Right ventricle myocardium inferior (tissue), 1 donor: ENCODE measurements at places on chromosomes 11 and 22. TPM values are rescaled to one million over a fixed set of nuclear protein-coding genes. Genes with fewer than 3 reads are reported as not detected.

DNA sequence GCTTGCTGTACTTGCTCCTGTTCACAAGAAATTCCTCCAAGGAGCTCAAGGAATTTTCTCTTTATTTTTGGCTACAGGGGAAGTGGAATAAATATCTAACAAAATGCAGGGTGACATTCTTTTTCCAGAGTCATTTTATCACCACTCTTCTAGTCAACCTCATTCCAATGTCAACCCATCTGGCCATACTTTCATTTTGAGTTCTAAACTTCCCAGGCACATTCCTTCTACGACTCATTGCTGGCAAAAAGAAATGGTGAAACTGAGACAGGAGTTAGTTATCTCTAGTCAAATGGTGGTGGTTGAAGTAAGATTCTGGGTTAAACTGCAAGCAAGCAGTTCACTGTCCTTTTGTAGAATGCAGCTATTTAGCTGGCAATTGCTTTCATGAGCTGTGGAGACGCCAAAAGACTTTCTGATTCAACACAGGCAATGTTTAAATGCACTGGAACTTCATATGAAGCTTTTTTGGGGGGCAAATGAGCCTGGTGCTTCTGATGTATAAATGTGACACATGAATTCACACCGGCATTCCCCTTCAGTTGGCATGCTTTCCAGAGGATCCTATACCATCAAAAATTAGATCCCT, 304.6 kb downstream of the CADM1 start:
- DNase-seq, result no peak

GRCh38 chr11:64245797-64246620, 734 bp downstream of the PPP1R14B start:
- DNase-seq, result peak; percentile 83

DNA sequence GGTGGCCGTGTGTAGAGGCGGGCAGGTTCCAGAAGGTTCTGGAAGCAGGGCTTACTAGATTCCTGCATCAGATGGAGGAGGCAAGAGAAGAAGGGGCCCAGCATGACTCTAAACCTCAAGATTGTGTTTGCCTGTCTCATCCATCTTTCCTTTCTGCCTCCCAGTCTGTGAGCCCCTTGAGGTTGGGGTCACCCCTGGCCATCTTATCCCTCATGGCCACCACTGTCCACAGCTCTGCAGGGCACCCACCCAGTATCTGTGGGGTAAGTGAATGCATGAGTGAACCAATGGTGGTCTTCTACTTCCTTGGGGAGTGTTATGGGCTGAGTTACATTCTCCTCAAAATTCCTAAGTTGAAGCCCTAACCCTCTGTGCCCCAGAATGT, 79.3 kb downstream of the MYEOV start:
- no peak for DNase-seq

DNA sequence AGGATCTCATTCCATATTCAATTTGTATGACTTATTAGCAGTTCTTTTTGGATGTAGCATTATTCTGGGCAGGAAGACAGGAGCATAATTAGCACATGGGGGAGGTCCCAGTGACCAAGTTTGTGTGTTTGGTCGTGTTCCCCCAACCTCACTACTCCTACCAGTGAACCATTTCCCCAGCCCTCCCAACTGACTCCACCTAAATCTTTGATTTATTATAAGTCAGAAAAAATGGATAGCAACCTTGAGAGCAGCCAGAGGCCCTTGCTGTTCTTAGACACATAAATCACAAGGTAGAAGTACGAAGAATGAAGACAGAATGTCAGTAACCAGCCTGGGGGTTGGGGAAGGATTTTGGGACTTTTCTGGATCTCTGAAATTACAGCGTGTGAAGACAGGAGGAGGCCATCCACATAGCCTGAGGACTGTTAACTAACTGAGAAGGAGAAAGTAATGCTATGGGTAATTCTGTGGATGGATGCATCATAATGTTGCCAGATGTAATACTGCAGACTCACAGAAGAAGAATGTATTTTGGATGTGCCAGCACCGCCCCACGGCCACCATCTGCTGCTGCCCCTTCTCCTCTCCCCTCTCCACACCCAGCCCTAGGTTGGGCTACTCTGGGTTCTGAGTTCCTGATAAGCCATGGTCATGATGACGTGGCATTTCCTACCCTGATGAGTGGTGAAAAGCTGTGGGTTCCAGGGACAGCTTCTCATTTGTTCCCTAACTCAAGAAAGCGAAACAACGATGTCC, 124.3 kb upstream of the TTC12 start:
- DNase-seq, result peak; percentile 82

DNA sequence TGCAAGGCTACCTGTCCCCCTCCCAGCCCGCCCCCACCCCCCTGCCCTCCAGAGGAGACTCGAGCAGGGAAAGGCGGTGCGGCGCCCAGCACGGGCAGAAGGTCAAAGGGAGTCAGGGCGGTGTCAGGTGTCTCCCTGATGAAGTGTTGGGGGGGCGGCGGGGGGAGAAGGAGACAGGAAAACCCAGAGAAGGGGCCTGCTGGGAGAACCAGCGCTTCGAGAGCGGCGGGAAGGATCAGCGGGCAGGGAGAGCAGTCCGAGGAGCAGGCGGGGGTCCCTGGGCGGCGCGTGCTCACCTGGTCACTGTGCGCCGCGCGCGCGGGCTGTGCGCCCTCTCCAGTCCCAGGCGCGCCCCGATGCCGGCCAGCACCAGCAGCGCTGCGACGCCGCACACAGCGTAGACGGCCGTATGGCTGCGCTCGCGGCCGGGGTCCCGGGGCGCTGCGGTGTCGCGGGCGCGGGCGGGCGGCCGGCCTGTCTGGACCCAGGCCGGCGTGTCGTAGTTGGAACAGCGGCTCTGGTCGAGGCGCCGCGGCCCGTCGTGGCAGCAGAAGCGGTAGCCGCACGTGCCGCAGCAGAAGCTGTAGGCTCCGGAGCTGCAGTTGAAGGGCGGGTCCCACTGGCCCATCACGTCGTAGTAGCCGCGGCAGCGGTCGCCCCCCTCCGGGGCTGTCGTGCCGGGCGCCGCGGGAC, 886 bp downstream of the SHISA8 start:
- DNase-seq, result no peak

- no peak for DNase-seq
These were observed 92.7 kb downstream of the FDX1 start for GRCh38 chr11:110522471-110522870.

- DNase-seq, result no peak
These were observed 31.9 kb upstream of the FTH1 start for GRCh38 chr11:61999141-61999975.

- DNase-seq, result no peak
These were observed 82.7 kb downstream of the PGR start for GRCh38 chr11:101046947-101047346.

DNA sequence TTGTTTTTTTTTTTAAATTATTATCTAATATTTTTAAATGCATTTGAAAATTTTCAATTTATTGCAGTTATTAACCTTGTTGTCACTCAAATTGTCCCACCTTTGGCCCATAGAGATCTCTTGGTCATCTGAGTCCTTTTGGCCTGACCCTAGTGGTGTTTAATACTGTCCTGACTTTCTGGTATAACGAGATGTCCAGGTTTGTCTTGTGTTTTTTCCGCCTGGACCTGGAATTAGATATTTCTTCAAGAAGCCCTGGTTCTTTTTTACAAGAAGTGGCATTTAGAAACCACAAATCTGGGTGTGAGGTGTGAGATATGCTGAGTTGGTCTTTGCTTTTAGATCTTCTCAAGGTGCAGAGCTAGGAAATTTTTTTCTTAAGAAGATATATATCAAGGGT, 38.1 kb downstream of the LRRC32 start:
- no peak for DNase-seq

DNA sequence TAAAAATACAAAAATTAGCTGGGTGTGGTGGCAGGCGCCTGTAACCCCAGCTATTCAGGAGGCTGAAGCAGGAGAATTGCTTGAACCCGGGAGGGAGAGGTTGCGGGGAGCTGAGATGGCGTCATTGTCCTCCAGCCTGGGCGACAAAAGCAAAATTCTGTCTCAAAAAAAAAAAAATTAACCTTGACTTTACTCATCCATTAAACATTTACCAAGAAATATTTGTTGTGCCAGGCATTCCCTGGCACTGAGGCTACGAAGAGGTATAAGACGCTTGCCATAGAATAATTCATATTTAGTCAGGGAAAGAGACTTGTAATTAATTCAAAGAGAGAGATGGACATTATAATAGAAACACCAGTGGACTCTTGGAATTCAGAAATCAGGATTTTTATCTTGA, 13.2 kb upstream of the PAFAH1B2 start:
- DNase-seq, result no peak

DNA sequence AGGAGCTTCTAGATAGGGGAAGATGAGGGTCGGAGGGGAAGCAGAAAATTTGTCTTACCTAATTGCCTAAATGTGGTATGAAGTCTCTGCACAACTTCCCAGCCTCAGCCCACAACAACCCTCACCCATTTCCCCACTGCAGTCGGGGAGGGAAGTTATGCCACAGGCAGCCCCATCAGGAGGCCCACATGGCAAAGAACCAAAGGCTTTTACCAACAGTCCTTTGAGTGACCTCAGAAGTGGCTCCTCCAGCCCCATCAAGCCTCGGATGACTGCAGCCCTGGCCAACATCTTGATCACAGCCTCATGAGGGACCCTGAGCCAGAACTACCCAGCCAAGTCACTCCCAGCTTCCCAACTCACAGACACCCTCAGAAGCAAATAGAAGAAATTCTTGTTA, 54.8 kb downstream of the CHST1 start:
- DNase-seq, result no peak

GRCh38 chr11:123235117-123235655, 40.1 kb upstream of the CLMP start:
- peak; percentile 83 for DNase-seq

GRCh38 chr11:110812086-110812733, 100.0 kb upstream of the ARHGAP20 start:
- DNase-seq, result no peak

GRCh38 chr11:128745311-128746136, 51.7 kb downstream of the FLI1 start:
- DNase-seq, result no peak

DNA sequence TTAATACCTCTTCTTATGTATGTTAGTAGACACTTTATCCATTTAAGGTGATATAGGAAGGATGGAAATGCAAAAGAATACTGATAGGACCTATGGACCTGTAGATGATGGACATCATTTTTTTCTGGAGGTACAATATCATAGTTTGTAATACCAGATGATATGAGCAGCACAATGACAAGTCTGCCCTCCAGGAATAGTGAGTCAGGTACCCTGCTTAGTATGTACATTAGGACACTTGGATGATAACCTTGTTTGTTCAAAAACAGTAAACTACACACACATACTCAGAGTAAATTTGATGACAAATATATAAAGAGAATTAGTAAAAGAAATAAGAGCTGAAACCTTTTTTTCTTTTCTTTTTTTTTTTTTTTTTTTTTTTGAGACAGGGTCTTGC, 58.7 kb upstream of the B3GNT6 start:
- no peak for DNase-seq

DNA sequence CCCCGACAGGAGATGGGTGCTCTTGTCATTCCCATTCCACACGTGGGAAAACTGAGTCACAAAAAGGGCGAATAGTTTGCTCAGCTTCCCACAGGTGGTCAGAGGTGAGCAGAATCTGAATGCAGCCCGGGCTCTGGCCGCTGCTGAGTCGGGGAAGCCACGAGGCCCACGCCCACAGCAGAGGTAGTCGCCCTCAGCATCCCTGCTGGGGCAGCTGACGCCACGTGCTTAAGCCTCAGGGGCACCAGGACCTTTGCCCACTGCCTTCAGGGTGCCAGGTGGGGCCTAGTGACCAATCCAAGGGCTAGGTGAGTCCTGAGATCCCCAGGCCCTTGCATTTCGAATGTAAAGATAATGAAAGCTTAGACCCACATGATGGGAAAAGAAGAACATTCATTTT, 24.2 kb upstream of the ARFGAP3 start:
- no peak for DNase-seq

DNA sequence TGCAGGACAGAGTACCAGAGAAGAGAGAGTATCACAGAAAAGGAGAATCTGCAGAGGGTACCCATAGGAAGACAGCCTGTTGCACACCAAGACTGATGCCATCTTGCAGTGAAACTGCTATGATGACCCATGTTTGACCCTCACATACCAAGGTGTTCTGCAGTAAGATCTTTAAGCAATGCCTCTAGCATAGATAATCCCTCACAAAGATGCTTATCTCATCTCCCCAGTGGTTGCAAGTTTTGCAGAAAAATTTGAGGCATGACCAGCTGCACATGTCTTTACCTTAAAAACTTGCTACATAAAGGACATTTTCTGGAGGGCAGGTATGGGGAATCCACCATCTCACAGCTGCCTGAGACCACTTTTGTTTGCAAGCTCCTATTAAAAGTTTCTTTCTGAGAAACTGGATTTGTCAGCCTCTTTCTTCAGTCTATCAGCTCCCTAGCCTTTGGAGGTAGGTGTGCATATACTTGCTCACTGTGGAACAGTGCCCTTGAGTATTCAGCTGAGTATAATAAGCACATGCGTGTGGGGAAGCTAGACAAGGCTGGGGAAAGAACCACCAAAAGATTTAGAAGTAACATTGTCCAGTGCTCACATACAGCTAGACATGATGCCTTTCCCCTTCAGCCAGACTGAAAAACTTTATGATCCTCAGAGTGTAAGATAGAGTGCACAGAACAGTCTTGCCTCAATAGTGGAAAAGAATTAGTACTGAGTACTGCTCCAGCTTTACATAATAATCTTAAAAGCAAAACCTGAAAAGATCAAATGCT, 100.3 kb upstream of the TEAD1 start:
- no peak for DNase-seq

DNA sequence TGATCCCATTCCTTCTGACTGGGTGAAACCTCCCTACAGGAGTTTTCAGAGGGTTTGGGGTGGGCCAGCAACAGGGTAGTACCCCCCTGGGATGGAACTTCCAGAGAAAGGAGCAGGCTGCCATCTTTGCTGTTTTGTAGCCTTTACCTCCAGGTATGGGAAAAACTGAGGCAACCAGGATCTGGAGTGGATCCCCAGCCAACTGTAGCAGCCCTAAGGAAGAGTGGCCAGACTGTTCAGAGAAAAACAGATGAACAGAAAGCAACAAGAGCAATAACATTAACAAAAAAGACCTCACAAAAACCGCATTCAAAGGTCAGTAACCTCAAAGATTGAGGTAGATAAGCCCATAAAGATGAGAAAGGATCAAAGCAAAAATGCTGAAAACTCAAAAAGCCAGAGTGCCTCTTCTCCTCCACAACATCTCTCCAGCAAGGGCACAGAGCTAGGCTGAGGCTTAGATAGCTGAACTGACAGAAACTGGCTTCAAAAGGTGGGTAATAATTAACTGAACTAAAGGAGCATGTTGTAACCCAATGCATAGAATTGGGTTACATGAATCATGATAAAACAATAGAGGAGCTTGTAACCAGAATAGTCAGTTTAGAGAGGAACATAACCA, 1288.6 kb upstream of the CNTN5 start:
- DNase-seq, result no peak

The SLC22A9 gene
- total RNA-seq, result not detected

The OR6A2 gene
- total RNA-seq, result not detected

The CHADL gene
- 26.4 TPM for total RNA-seq

The OR2D2 gene
- total RNA-seq, result not detected
